ENCODE measurements at places on chromosomes 4 and X.

GRCh38 chr4:121800638-121800960, 524 bp upstream of the EXOSC9 start:
- no peak for DNase-seq

DNA sequence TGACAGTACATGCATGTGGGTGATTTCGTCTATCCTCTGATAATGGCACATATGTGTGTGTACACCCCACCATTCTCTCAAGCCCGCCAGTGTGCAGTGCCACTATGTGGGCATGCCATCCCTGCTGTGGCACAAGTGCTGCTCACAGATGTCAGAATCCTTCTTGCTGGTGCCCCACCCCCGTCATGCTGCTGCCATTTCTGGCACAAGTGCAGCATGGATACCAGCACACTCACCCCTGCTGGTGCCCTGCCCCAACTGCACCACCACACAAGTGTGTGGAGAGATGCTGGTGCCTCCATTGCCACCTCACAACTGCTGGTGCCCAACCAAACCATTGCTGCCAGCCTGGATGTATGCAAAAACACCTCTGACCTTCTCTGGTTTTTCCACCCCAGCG, 1133.8 kb downstream of the TECRL start:
- DNase-seq = no peak

GRCh38 chrX:252244-252956, 28.8 kb upstream of the PLCXD1 start:
- no peak for DNase-seq

- DNase-seq = no peak
Measured at GRCh38 chr4:184432127-184432922, 42.0 kb downstream of the IRF2 start.

- no peak for DNase-seq
Measured at GRCh38 chr4:118930255-118930654, 41.6 kb downstream of the SYNPO2 start.

DNA sequence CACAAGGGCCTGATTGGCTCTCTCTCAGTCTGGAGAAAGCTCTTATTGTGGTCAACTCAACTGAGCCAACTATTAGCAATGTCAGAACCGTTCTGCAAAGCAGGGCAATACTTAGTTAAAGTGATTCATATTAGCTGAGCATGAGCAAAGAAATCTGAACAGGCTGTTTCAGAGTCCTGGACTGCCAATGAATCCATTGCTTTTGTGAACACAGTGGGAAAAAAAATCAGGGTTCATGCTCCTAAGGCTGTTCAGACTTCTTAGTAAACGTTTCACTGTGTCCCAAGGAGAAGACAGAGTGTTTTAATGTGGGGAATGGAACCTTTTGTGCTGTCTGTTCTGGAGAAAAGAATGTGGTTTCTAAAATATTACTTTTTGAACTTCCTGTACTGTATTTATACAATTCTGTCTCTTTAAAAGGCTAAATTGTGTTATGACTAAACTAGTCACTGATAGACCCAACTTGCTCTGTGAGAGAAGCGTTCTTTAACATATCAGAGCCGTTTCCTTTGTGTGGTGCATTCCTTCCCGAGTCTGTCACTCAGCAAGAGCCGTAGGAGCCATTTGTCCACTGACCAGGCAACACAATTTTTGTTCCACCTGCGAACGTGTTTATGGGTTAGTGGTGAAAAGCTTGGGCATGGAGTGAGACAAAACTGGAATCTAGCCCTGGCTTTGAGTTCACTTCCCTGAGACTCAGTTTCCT, 366.1 kb downstream of the FBXO8 start:
- no peak for DNase-seq

- no peak for DNase-seq
Measured at GRCh38 chr4:169175476-169175875, 95.3 kb downstream of the SH3RF1 start.

DNA sequence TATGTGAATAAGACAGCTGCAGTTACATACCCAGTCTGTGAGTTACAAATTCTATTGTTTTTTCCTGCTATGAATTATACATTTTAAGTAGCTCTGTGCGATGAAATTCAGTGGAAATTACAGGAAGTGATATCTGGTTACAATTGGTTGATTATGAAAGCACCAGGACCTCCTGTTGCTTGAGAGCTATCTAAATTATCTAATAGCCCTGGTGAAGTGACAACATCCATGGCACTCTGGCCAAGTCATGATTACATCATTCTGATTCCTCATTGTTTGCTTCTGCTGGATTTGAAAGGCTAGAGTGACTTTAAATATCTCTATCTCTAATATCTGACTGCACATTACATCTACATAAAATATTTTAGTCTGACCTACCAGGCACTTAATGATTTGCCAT, 515.0 kb downstream of the CFAP47 start:
- no peak for DNase-seq

DNA sequence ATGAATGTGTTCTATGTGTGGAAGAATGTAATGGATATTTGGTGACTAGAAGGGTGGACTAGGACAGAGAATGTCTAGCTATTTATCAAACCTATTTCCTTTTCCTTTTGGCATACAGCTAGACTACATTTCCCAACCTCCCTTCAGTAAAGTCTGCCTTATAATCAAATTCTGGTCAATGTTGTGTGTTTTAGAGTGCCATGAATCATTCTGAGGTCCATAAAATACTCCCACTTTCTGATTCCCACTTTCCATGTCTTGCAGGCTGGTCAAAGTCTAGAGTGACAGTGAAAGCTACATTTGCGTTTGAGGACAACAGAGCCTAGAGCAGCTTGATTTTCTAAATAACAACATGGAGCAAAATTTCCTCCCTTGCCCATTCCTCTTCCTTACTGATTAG, 217.2 kb downstream of the UGT8 start:
- no peak for DNase-seq

DNA sequence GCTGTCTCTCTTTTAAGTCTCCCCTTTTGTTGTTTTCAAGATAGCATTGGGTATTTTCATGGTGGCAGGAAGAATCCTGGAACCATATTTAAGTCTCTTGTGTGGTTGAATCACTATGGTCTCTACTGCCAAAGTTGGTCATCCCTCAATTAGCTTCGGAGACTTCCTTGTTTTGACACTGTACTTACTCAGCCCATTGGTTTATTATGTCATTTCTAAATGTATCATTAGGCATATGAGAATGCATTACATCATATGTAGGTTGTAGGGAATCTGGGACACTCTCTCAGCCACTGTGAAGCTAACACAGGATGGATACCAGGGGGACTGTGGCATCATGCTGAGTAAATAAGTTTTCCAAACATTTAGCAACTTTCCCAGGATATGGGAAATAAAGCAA, 211.8 kb downstream of the DTHD1 start:
- no peak for DNase-seq

DNA sequence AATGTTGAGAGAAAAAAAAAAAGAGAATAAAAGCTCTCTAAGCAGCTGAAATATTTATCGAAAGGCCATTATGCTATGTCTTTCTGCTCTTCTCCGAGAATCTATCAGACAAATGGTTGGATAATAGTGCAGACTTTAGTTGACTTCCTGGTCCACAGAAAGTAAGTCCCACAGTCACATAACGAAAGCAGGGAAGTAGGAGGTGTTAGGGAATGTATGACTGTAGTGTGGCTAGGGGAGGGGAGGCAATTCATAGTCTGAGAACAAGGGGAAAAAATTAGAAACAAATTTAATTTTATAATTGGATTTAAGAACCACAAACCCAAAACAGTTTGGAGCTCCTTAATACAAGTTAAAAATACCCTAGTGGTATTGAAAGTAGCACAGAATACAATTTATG, 79.7 kb upstream of the VEGFC start:
- no peak for DNase-seq

DNA sequence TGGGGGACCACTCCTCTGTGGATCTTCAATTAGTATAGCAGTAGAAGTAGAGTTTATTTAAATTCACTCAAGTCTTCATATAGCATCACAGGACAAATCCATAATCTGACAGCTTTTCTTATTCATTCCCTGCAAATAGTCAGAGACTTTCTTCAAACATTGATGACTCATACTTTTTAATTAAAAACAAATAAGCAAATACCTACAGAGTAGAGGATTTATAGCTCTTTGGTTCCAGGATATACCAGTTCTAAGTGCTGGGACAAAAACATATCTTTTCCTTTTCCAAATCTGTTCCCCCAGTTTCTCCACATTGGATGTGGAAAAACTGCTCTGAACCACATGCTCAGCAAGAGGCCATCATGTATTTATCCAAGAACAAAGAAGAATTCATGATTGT, 24.1 kb downstream of the EMCN start:
- DNase-seq = no peak

- DNase-seq = no peak
Measured at GRCh38 chr4:23382879-23383278, 507.0 kb downstream of the PPARGC1A start.

- DNase-seq = peak; percentile 6
Measured at GRCh38 chr4:146520896-146521540, 722 bp downstream of the SLC10A7 start.

- no peak for DNase-seq
Measured at GRCh38 chr4:189941005-189941450, 356 bp downstream of the FRG1 start.

- DNase-seq = no peak
Measured at GRCh38 chr4:17785858-17786257, 4.4 kb upstream of the FAM184B start.

DNA sequence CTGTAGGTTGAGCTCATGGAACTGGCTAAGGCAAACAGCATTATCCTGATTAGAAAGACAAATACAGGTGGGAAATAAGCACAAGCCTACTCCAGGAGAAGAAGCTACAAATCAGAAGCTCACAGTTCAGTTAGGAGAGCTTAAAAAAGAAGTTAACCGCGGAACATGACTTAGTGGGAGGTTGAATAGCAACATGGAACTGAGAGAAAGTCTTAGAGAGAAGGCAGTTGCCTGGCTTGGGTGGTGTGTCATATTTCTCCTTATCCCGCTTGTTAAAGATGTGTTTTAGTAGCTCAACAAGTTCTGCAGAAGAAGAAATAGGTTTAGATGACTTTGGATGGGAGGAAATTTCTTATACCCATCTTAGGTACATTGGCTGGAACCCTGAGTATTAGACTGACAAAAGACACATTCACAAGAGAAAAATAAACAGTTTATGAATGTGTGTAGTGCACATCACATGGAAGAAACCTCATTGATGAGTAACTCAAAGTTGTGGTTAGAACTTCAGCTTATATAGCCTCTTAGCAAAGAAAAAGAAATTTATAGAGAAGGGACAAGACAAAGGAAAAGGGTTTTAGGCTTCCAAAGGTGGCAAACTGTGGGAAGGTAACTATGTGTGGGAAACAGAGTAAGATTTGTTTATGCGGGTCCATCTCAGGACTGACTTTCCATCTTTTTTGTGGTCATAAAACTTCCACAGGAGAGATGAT, 37.4 kb upstream of the RXFP1 start:
- no peak for DNase-seq

- DNase-seq = no peak
Measured at GRCh38 chr4:11544211-11544610, 115.5 kb upstream of the HS3ST1 start.

GRCh38 chrX:2965965-2966364, 36.8 kb upstream of the ARSD start:
- no peak for DNase-seq

GRCh38 chr4:185841451-185841850, 29.5 kb upstream of the SORBS2 start:
- DNase-seq = no peak

- no peak for DNase-seq
Measured at GRCh38 chr4:174207367-174207766, 76.1 kb downstream of the FBXO8 start.

DNA sequence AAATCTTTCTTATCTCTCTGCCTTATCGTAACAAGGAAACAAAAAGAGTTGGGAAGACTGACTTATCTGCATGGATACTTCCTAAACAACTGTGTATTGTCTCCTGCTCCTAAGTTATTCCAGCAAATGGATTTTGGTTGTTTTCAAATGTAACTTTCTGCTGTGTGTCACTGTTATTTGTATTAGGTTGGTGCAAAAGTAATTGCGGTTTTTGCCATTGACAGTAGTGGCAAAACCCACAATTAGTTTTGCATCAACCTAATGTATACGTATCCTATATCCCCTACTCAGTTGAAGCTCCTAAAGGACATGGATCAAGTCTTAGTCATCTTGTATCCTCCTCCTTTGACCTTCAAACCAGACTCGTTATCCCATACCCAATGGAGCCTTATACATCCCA, 263.4 kb upstream of the GPR101 start:
- DNase-seq = no peak

GRCh38 chrX:18619288-18619687, 52.6 kb downstream of the RS1 start:
- no peak for DNase-seq

- no peak for DNase-seq
Measured at GRCh38 chr4:185792384-185793115, 19.4 kb downstream of the SORBS2 start.

GRCh38 chrX:130975947-130976346, 72.9 kb upstream of the ENOX2 start:
- DNase-seq = peak; percentile 0

DNA sequence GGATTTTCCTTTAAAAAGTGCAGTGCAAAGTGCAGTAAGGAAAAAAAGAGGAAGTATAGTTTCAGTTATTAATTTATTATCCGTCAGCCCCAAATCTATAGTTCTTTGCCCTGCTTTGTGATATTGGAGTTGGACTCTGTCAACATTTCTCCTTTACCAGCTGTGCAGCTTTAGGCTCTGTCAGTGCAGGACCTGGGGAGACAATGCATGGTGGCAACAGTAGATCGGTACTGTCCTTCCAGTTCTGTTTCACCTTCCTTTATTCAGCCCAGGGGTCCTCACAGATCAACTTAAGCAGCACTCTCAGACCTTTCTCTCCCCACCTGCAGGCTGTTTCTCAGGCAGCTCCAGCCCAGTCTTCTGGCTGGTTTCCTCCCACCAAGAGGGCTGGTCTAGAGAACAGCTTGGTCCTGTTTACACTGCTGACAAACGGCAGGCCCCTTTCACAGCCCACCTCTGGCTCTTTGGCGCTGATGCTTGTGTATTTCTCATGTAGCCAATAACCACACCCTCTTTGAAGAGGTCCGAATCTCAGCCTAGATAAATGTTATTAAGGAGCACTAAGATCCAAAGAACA, 71.6 kb downstream of the MCUB start:
- DNase-seq = no peak

Data from activated CD4-positive, alpha-beta T cell treated with anti-CD3 and anti-CD28 coated beads, Interleukin-2, amount 50 U/mL, for 1 hour (primary cell).